T-helper 1 cell (primary cell): ENCODE measurements at places on chromosomes 1 and 21.
A peak's percentile ranks its signal among the peaks of the same experiment; 100 is the strongest.

- no peak for DNase-seq
Observed at GRCh38 chr1:42381280-42381673, 685 bp downstream of the RIMKLA start.

- no peak for DNase-seq
Observed at GRCh38 chr1:19028110-19028509, 71.6 kb upstream of the IFFO2 start.

- no peak for DNase-seq
Observed at GRCh38 chr1:165403835-165404482, 41.0 kb downstream of the RXRG start.

- DNase-seq: no peak
Observed at GRCh38 chr1:210475321-210475720, 146.6 kb downstream of the HHAT start.

DNA sequence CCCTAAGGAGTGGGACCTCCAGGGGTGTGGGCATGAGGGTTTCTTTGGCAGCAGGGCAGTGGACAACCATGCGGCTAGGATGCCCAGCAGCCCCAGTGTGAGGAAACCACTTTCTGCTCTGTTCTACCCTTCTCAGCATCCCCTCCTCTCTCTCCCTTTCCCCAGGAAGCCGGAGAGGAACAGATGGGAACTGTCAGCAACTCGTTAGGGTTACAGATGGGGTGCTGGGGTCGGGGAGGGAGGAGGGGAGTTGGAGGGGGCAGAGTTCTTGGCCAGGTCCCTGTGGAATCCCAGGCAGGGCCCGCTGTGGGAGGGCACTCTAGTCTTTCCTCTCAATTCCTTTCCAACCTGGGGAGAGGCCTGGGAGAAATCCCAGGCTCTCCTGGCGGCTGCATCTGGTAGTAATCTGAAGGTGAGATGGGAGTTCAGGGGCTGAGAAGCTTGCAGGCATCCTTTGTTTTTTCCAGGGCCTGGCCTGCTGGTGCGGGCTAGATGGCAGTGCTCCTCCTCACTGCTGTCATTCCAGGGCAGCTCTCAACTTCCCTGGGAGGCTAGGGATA is 93.9 kb upstream of the CSF3R start:
- DNase-seq: no peak

- no peak for DNase-seq
Observed at GRCh38 chr1:235018720-235019444, 109.8 kb downstream of the TOMM20 start.

DNA sequence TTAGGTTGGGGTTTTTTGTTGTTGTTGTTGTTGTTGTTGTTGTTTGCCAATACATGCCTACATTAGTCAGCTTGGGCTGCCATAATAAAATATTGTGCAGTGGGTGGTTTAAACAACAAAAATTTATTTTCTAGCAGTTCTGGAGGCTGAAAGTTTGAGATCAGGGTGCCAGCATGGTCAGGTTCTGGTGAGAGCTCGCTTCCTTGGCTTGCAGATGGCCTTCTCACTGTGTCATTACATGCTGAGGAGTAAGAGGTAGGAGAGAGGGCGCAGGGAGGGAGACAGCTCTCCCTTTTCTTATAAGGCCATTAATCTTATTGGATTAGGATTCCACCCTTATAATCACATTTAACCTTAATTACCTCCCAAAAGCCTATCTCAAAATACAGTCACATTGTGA is 52.7 kb downstream of the DIRAS3 start:
- no peak for DNase-seq

DNA sequence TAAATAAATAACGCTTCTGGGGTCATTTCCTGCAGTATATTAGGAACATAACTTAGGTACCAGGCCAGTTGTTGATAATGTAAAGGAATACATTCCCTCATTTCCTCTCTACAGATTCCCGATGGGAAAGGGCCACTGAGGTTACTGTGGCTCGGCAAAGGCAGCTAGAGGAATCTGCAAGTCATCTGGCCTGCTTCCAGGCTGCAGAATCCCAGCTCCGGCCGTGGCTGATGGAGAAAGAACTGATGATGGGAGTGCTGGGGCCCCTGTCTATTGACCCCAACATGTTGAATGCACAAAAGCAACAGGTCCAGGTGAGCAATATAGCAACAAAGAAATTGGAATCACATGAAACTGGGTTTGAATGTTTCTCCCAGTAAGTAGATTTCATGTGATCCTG is 109.6 kb upstream of the BMP8A start:
- DNase-seq: no peak

GRCh38 chr21:34091607-34092006 is 18.2 kb downstream of the MRPS6 start:
- DNase-seq: no peak

DNA sequence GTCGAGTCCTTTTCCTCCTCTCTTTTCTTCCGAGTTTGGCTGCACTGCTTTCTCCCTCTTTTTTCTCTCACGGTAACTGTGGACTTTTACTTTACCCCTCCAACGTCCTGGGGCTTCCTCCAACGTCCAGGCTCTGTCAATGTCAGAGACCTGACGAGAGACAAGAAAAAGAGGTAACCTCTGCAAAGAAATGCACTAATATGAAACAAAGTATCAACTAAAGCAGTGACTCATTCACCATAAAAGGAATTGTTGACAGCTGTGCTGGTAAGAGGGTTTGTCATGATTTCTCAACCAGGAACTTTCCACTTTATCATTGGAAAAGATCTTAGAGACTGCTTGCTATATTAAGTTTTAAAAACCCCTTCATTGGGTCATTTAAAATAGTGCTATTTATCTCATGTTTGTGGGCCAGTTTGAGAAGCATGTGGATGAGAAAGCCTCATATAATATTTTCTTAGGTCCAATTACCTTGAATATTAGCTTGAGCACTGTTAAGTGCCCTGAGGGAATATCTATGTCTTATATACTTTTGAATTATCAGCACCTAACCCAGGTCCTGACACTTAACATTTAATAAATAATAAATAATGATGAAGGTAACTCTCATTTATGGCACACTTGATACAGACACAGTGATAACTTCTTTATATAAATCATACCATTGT is at the start of gene GBP2:
Gene GBP2, minus strand, starts transcription at position 202 of the 668 bp plus-strand sequence. CDS start 4,148 bp downstream, outside the sequence.
- peak; percentile 79 for DNase-seq

GRCh38 chr1:110060034-110060661 is 10.3 kb downstream of the ALX3 start:
- DNase-seq: peak; percentile 58

- DNase-seq: no peak
Observed at GRCh38 chr1:100581096-100581705, 43.3 kb downstream of the GPR88 start.

DNA sequence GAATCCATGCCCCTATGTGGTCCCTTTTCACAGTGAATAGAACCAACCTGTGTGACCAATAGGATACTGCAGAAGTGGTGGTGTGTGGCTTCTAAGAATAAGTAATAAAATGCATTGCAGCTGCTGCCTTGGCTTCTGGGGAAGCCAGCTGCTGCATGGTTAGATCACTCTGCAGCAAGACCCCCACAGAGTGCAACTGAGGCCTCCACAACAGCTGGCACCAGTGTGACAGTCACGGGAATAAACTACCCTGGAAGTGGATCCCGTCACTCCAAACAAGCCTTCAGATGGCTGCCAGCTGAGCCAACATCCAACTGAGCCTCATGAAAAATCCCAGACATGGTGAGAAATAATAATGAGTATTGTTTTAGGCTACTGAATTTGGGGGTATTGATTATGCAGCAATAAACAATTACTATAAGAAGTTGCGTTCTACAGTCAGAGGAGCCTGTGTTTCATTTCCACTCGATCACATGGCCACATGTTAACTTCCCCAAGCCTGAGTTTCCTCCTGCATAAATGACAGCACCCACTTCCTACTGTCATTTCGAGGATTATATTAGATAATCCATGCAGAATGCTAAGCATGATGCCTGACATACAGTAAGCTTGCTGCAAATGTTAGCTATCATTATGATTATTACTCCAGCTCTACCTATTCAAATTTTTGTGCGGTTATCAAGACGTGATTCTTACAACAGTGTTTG is 20.8 kb upstream of the COG2 start:
- no peak for DNase-seq

DNA sequence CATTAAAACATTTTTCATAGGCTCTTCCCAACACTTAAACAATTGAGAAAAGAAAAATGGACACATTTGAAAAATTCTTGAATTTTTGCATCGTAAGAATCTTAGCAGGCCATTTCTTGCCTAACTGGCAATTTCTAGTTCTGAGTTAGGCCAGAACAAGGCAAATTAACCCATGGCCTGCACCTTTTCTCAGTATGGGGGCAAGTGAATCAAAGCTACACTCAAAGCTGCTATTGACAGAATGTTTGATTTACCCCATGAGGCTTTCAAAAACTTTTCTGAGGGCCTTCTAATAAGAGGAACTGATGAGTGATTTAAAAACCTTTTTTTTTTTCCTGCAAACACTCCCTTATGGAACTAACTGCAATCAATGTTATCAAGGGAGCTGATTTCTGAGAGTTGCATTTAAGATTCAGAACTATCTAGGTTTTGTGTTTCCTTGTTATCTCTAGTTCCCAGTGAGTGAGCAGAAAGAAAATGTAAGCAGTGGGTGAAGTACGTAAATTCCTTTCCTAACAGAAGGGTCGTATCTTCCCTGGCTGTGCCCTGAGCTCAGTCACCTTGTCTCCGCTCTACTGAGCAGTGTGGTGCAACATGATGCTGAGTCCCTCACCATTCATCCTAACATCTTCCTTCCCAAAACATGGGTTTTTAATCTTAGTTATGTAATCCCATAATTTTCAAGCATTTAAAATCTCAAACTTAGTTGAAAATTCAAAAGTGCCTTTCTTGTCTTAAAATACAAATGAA is 353.7 kb downstream of the DPYD start:
- no peak for DNase-seq

GRCh38 chr1:68321084-68321685 is 88.9 kb upstream of the WLS start:
- DNase-seq: no peak

GRCh38 chr1:161046605-161047228 is 940 bp upstream of the USF1 start:
- no peak for DNase-seq

GRCh38 chr1:100422065-100422464 is 69.8 kb downstream of the CDC14A start:
- DNase-seq: no peak

DNA sequence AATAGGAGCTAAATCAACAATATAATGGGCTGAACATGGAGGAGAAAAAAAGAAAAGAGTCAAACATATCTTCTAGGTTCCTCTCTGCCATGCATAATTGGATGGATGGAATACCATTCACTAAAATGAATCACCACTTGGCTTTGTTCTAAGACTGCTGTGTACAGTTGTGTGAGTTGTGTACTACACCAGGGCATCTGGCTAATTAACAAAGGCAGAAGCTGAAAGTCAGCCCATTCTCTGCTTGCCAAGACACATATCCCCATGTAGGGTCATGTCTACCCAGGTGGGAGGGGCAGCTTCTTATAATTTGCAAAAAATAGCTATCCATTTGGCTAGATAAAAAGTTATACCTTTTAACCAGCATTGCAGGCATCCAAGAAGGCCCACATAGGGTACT is 21.0 kb downstream of the JUN start:
- DNase-seq: no peak

DNA sequence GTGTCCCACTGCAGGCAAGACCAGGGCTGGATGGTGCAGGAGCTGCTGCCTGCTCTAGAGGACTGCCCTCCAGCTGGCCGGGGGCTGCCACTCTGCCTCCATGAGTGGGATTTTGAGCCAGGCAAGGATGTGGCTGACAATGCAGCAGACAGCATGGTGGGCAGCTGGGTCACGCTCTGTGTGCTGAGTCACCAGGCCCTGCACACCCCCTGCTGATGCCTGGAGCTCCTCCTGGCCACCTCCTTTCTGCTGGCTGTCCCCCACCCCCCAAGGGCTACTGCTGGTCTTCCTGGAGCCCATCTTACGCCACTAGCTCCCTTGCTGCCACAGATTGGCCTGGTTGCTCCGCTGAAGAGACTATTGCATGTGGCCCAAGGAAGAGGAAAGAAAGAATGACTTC is 3.9 kb upstream of the ZSCAN20 start:
- DNase-seq: no peak

- no peak for DNase-seq
Observed at GRCh38 chr1:156667610-156667967, 9.6 kb downstream of the NES start.

- no peak for DNase-seq
Observed at GRCh38 chr1:197771386-197771785, 3.9 kb downstream of the DENND1B start.

- DNase-seq: no peak
Observed at GRCh38 chr1:206025283-206025820, 1.7 kb upstream of the CTSE start.

DNA sequence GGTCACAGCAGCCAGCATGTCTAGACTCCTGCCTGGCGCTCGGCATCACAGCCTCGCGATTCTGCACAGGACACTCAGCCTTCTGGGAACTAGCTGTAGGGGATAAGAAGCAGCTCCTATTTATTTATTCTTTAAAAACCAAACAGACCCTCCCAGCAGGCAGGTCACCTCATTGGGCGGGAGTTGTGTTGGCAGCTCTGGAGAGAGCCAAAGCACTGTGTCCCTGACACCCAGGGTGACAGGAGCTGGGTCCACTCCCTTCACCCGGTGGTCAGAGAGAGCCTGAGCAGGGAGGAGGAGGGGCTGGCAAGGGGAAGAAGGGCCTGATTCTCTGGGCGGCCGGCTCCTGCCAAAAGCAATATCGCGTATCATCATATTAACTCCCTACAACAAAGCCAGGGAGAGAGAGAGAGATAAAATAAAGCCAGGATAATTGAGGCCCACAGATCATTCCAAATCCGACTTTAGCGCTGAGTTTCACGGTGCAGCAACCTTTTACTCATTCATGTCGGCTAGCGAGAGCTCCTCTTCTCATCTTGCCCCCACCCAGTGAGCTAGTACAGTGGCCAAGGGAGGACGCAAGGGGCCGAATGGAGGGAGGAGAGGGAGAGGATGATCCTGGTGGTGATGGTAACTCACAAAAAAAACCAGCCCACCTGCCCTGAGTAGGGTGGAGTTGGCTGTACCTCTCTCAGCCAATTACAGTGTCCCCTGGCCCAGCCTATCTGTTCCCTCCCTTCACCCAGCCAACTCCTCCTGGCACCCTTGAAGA is 79.8 kb upstream of the IFFO2 start:
- DNase-seq: no peak

DNA sequence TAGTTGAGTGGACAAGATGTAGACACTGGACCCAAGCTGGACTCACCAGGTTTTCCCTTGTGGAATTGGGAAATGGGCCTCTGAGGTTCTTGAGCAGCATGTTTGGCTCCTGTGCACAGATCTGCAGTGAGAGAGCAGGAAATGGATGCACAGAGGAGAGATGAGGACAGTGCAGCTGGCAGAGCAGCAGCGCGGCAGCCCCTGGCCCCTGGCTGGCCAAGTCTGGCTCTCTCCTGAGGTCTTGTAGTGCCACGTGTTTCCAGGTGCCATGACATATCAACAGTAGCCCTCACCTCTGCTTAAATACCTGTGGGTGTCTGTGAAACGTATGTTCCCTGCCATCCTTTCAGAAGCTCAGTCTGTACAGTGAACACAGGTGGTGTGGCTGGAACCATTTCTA is 19.2 kb upstream of the BCL10 start:
- no peak for DNase-seq

GRCh38 chr1:71721532-71721931 is 560.8 kb downstream of the NEGR1 start:
- no peak for DNase-seq

- no peak for DNase-seq
Observed at GRCh38 chr21:16002874-16003466, 273.2 kb downstream of the USP25 start.

GRCh38 chr1:51728611-51729155 is 111.8 kb downstream of the OSBPL9 start:
- DNase-seq: no peak
